ENCODE measurements at places on chromosomes 12 and 14.

DNA sequence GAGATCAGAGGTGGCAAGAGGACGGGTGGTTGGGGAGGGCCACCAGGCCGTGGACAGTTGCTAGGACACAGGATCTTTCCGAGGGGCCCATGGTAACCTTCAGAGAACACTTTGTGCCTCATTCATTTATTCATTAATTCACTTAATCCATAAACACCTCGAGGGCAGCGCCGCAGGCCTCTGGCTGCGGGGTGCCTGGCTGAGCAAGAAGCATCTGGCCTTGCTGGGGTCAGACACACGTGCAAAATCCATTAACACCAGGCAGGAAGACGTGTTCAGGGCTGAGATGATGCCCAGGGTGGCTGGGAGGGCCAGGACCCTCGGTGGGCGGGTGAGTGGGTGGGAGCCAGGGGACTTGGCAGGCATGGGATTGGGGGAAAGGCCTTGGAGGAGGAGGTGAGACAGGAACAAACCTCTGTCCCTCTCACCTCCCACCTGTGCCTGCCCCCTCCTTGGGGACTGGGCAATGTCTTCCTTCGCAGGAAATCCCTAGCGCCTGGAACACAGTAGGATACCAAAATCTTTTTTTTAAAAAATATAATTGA, 6.6 kb upstream of the DLK1 start:
- no peak for DNase-seq

DNA sequence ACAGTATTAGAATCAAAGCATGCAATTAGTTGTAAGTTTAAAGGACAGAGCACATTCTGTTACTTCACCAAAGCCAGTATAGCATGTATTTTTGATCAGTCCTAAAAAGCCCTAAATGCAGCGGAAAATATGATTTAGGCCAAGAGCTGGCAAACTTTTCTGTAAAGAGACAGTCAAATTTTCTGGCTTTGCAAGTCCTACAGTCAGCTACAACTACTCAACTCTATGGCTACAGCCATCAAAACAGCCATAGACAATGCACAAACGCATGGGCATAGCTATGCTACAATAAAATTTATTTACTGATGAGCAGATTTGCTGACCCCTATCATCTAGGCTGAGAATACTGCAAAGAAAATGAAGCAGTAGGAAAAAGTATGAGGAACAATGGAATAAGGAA, 52.9 kb downstream of the ATXN2 start:
- DNase-seq, result no peak

DNA sequence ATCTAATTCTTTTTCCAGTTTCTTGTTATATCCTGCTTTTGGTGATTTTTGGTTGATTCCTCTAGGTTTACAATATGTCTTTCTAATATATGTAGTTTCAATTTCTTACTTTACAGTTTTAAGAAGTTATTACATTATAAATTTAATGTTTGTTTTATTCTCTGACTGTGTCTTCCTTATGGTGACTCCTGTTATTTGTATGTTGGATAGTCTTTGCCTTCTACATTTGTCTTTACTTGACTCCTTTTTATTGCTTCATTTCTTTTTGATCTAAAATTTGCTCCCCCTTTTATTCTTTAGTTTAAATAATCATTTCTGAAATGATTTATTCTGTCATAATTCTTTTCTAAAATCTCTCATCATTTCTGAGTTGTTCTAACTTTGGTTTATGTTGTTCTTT, 125.8 kb downstream of the CCDC91 start:
- DNase-seq, result no peak

DNA sequence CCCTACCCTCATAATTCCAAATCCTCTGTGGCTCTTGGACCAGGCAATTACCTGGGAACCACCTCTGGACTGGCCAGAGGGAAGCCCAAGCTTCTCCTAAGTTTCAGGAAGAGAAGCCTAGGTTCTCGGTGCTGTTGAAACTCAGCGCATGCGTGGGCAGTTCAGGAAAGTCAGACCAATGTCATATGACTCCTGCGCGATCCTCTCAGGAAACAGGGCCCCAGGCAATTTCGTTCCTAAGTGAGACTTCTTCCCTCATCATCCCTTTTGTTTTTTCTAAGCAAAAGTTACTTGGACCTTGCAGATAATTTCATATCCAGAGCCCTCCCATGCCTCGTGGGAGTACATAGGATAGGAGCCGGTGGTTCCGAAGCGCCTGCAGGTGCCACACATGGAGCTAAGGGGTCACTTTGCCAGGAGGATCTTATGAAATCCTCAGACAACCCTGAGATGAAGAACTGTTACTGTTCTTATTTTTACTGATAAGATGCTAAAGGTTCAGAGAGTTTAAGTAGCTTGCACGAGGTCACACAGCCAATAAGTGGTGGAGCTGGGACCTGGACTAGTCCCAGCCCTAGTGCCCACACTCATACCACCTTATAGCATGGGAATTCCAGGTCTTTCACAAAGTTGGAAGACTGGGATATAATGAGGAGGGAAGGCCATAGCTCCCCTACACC, 168.2 kb downstream of the ZFP36L1 start:
- no peak for DNase-seq

GRCh38 chr12:65194949-65195348, 25.6 kb downstream of the LEMD3 start:
- no peak for DNase-seq

All from GM13976 (cell line).